RCC 7860 (cell line): ENCODE measurements at places on chromosomes 1 and 21.

GRCh38 chr1:17688217-17688810, 66.8 kb upstream of the ACTL8 start:
- DNase-seq: no peak

GRCh38 chr1:175209493-175209921, 16.9 kb upstream of the KIAA0040 start:
- no peak for DNase-seq

DNA sequence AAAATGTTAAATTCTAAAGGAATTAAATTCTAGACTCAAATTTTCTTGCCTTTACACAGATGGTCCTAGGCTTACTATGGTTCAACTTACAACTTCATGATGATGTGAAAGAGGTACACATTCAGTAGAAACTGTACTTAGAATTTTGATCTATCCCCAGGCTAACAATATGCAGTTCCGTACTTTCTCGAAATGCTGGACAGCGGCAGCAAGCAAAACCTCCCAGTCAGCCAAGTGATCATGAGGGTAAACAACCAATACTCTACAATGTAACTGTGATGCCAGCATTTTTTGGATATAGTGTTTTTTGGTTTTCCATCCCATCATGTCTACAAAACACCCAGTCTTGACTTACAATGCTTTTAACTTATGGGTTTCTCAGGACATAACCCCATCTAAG, 25.7 kb downstream of the VAV3 start:
- no peak for DNase-seq

GRCh38 chr1:202621446-202621845, 88.8 kb downstream of the SYT2 start:
- no peak for DNase-seq

- DNase-seq: no peak
These were observed 17.6 kb downstream of the IGFN1 start for GRCh38 chr1:201208236-201208635.

GRCh38 chr1:195173753-195174152, 1434.5 kb downstream of the KCNT2 start:
- DNase-seq: no peak
